Naive thymus-derived CD4-positive, alpha-beta T cell (primary cell): ENCODE measurements at places on chromosomes 2 and 18.
A peak's percentile ranks its signal among the peaks of the same experiment; 100 is the strongest.

DNA sequence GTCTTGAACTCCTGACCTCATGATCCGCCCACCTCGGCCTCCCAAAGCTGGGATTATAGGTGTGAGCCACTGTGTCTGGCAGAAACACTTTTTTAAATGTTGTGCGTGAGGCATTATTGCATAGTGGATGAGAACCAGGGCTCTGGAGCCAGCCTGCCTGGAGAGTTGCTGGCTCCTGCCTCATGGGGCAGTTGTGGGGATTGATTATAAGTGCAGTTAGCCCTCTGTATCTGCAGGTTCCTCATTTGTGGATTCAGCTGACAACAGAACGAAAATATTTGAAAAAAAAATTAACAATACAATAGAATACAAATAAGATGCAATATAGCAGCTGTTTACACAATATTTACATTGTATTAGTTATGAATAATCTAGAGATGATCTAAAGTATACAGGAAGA lies 129.4 kb upstream of the EML6 start:
- no peak for DNase-seq

- DNase-seq = no peak
These were observed 36.2 kb upstream of the TMEFF2 start for GRCh38 chr2:192230889-192231453.

DNA sequence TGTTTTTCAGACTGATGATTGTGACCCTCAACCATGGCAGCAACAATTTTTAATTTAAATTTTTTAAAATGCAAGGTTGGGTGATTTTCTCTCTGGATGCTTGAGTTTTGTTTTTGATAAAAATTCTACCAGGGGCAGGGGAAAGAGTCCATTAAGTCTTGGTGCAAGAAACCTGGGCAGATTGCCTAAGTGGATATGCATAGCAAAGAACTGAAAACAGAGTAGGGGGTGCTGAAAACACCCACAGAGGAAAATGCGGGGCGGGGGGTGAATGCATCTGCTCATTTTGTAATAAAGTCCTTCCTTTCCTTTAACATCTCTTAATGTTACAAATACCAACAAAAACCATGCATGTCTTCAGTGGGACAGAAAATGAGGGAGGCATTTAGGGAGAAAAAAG lies 138.0 kb downstream of the NEDD4L start:
- no peak for DNase-seq

- DNase-seq = peak; percentile 61
These were observed 23.4 kb upstream of the CERS6 start for GRCh38 chr2:168432565-168433186.

- DNase-seq = no peak
These were observed 2.1 kb downstream of the METTL8 start for GRCh38 chr2:171431677-171432167.

GRCh38 chr2:169095621-169096105 lies 26.3 kb downstream of the DHRS9 start:
- DNase-seq = no peak

DNA sequence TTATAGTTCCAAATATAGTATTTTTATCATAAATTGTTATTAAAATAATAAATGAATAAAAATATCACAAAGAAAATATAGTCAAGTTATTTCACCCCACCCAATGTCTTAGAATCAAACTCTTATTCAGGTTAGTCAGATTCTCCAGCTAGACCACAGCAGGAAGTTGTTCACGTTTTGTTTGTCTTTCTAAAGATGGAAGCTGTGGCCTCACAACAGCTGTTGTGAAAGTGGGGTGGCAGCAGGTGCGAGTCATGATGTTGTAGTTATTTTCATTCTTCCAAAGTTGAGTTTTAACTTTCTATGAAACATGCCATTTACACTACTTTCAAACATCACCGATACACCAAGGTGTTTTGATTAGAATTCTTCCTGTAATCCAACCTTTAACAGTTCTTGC lies 272.9 kb downstream of the SLC8A1 start:
- no peak for DNase-seq

- DNase-seq = no peak
These were observed 79.8 kb upstream of the CAVIN2 start for GRCh38 chr2:191926671-191927070.

GRCh38 chr2:100427627-100428258 lies 10.3 kb upstream of the CHST10 start:
- peak; percentile 50 for DNase-seq
